ENCODE measurements at places on chromosomes 5 and 9.

DNA sequence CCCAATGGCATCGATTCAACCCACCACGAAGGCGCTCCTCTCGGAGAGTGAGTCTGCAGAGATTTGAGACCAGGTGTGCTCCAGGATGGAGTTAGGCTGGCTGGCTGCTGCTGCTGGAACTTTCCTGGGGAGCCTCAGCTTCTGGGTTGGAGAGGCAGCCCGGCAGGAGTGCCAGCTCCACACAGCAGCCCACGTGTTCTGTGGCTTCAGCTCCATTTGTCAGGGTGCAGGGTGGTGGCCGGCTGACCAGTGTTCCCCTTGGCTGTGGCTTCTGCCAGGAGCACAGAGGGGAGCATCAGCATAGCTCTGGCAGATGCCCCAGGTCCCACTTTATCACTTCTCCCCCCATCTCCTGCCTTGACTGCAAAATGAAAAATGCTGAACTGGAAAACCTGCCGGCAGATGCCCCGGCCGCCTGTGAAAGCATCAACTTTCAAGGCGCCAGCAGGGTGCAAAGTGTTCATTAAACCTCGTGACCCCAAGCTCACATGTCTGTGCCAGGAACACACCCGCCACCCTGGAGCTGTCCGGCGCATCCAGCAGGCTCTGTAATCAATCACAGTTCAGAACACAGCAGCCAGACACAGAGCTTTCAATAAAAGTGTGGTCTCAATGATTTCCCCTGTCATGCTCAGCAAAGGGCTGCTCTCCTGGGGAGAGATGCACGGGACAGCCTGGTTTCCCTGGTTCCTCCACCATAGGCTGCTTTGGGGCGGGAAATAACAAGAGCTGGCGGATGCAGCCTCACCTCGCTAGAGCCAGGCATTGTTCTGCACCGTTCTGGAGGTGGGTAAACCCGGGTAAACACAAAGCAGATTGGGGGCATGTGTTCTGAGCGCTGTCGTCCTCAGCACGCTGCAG is 53.2 kb downstream of the TRIP13 start:
- no peak for DNase-seq

- DNase-seq = no peak
Observed at GRCh38 chr5:163529698-163530097, 24.3 kb downstream of the MAT2B start.

DNA sequence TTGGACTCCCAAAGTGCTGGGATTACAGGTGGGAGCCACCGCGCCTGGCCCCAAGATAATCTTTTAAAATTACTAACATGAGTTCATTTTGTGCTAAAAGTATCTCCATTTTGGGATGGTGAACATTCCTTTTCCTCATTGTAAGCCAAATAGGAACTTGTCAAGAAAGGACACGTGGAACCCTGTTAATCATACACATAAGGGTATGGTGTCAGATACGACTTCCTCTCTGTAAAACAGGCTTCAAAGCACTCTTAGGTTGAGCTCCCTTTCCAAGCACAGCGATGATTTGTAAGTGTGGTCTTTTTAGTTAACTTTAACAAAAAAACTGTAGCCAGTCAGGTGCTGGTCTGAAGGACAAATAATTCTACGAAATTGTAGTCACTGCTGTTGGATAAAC is 132.7 kb downstream of the UNC13B start:
- DNase-seq = no peak

DNA sequence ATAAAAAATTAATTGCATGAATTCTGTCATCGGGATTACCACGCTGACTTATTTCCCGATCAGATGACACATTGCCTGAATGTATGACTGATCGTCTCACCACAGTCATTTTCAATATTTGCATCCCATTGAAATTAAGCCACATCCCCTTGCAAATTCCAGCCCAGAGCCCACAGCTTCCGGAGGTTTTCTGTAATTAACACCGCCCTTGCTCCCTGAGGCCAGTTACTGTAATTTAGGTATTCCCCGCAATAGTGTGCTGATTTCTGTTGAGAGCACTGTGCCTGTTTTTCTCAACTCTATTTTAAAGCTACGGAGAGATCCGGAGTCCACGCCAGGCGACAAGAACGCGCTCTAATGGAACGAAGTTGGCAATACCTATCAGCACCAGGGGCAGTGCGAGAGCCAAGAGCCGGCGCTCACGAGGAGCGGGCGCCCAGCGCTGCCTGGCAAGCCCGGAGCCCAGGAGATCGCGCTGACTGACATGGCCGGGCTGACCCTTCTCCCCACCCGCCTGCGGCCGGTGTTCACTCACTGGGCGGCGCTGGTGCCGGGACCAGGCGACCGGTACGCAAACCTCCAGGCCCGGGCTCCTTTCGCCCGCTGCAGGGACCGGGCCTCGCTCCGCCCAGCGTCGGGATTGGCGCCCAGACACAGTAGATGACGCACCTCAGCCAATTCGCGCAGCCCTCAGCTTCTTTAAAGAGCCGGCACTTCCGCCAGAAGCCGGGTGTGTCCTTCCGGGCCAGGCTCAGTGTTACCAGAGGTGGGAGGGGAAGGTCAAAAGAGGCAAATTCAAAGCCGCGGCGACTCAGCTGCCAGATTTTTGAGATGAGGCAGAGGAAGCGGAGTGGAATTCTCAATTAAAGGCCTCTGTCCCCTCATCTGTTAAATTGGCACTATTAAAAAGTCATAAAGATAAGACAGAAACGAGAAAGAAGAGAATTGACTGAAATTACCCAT is at the start of gene PLGRKT:
Gene PLGRKT (minus strand): TSS at position 672 of the 963 bp plus-strand sequence. CDS start 5,948 bp downstream, outside the sequence.
- DNase-seq = peak; percentile 86

DNA sequence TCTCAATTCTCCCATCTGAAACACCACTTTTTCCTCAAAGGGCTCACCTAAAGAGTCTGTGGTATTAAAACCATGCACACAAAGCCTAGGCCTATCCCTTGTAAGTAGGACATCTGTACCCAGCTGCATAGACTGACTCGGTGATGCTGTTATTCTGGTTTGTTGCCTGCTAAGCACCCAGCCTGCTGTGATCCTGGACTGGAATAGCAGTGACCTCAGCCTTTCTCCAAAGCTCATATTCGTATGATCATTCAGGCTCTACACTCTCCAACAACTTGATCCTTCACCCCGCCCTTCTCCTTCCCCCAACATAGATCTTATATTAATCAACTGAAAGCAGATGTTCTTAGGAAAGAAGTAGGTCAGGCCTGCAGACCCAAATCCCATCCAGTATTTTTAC is 81.4 kb upstream of the WWC1 start:
- DNase-seq = no peak

DNA sequence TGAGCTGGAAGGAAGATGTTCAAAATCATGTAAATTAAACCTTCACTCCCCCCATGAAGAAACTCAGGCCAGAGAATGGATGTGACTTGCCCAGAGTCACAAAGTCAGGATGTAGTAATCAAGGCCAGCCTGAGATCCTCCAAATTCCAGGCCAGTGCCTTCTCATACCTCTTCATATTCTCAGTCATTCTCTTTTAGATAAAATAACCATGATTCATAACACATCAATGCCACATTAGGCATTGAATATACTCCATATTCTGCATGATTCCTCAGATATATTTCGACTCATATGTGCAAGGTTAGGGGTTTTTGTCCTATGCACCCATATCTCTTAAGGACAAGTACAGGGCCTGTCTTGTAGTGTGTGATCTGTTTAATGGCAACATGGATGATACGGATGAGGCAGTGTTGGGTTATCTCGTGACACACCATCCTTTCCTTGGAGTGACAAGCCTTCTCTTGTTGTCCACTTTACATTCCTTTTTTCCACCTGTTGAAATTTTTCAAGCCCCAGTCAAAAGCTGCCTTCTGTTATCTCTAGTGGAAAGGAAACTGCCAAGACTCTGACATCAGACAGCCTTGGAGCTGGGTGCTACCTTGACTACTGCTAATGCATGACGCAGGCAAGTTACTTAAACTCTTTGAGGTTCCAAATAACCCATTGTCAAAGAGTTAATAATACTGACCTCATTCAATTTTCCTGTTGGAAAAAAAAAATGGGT is 227.5 kb upstream of the NR4A3 start:
- DNase-seq = no peak

GRCh38 chr9:93533863-93534262 is 42.5 kb upstream of the PHF2 start:
- DNase-seq = no peak

DNA sequence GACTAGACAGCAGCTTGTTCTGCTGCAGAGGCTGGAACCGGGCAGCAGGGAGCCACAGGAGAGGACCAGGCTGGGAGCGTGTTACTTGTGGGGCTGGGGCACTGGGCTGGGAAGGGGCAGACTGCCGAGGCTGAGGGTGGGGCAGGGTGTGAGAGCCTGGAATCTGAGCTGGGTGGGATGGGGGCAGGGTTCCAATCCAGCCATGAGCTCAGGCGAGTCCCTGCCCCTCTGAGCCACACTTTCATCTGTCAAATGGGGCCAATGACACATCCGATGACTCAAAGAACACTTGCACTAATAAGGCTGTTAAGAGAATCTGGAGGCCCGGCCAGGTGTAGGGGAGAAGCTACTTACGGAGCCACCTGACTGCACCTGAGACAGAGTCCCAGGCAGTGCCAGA is 18.7 kb upstream of the WDR38 start:
- no peak for DNase-seq

- DNase-seq = no peak
Observed at GRCh38 chr5:17897776-17898175, 263.5 kb downstream of the TAF11L14 start.

- DNase-seq = no peak
Observed at GRCh38 chr9:33249983-33250382, 10.0 kb downstream of the SPINK4 start.

- no peak for DNase-seq
Observed at GRCh38 chr5:138466125-138466899, 1.0 kb downstream of the EGR1 start.

GRCh38 chr5:58265246-58265930 is 194.5 kb downstream of the PLK2 start:
- no peak for DNase-seq

DNA sequence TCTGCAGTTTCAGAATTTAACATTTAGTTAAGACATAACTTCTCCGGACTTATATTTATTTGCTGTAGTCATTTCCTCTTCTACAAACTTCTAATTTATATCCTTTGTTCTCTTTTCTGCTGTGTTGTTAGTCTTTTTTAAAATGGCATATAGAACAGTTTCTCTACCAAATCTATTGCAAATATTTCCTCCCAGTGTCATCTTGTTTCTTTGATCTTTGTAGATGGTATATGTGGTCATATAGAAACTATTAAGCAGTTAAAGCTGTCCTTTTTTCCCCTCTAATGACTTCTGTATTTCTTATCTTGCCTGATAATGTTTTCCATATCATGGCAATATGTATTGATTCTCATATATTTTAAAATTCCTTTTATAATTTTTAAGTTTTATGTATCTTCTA is 264.5 kb downstream of the MCTP1 start:
- no peak for DNase-seq

DNA sequence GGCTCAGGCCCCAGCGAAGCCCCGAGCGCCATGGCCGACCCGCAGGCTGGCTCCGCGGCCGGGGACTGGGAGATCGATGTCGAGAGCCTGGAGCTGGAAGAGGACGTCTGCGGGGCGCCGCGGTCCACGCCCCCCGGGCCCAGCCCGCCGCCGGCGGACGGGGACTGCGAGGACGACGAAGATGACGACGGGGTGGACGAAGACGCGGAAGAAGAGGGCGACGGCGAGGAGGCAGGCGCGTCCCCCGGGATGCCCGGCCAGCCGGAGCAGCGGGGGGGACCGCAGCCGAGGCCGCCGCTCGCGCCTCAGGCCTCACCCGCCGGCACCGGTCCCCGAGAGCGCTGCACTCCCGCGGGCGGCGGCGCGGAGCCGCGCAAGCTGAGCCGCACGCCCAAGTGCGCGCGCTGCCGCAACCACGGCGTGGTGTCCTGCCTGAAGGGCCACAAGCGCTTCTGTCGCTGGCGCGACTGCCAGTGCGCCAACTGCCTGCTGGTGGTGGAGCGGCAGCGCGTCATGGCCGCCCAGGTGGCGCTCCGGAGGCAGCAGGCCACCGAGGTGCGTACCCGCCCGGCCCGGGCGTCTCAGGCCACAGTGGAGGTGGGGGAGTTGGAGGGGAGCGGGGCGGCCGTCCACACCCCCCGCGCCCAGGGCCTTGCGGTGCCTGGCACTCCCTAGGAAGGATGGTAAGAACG is 1.6 kb downstream of the DMRT2 start:
- no peak for DNase-seq

GRCh38 chr9:75866273-75866871 is 24.1 kb upstream of the PCSK5 start:
- peak; percentile 26 for DNase-seq

DNA sequence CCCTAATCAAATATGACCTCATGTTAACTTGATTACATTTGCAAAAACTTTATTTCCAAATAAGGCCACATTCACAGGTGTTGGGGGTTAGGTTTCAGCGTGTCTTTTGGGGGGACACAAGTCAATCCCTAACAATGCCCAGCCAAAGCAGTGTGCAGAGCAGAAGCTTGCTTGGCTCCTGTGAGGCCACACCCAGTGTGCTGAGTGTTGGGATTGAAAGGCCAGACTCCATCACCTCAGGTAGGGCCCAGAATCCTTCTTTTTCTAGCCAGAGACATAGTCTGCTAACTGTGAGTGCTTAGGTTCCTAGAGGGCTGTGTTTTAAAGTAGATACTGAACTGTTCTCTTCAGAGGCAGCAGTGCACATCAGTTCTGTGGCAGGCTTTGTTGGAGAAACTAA is 27.9 kb downstream of the KDM4C start:
- no peak for DNase-seq

DNA sequence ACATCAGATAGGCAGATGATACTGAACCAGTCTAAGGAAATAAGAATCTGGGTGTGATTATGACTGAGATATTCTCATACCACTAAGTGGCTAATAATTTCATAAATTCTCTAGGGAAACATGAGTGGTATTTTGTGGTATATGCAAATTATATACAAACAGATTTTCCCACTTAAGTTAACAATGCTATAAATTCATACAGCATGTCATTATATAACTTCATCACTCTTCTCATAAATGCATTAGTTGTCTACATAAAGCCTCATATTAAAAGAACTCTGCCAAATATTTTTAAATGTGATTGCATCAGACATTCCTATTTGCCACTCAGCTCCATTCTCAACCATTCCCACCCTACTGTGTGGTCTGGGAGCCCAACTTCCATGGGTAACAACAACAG is 226.5 kb downstream of the TLE1 start:
- no peak for DNase-seq

DNA sequence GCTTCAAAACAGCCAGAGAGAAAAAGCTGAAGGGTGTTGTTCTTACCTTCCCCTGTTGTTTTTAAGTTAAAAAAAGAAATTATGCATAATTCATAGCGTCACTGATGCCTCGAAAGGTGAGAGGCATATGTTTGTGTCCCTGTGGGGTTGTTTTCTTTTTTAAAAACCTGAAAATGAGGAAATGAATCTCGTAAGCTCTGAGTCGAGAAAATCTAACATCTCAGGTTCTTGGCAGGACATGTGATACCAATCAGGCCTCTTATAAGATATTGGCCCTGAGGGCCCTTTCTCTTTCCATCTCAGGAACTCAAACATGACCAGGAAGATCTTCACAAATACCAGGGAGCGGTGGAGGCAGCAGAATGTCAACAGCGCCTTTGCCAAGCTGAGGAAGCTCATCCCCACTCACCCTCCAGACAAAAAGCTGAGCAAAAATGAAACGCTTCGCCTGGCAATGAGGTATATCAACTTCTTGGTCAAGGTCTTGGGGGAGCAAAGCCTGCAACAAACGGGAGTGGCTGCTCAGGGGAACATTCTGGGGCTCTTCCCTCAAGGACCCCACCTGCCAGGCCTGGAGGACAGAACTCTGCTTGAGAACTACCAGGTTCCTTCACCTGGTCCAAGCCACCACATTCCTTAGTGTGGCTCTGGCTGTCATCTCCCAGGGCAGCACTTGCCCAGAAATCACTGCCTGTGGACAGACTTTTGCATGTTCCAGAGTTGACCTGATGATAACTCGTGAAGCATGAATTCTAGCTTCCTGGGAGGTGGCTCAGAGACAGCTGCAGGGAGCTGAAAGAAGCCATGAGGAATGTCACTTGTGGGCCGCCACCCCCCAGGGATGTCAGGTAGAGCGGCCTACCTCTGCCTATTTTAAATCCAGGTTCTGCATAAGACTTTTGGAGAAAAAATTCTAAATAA is at the start of gene TAL2:
Gene TAL2 (plus strand): TSS at position 274 of the 921 bp plus-strand sequence. CDS start 40 bp downstream, at position 314.
- no peak for DNase-seq
